Activated CD4-positive, alpha-beta T cell treated with anti-CD3 and anti-CD28 coated beads, Interleukin-2, amount 10 ng/mL, durations not matched to agents 7 days and 5 days (primary cell): ENCODE measurements at places on chromosomes 1 and 21. TPM values are rescaled to one million over a fixed set of nuclear protein-coding genes. Genes with fewer than 3 reads are reported as not detected.

Gene RNU1-1
- total RNA-seq, result 2,477 TPM

Gene HPCAL4
- 2.0 TPM for total RNA-seq

Gene MRPL55
- total RNA-seq, result 44.1 TPM

Gene RHBG
- not detected for total RNA-seq

Gene LENEP
- total RNA-seq, result 0.85 TPM

Gene SH2D2A
- total RNA-seq, result 56.3 TPM

Gene KCNE1
- 0.27 TPM for total RNA-seq

Gene NBPF11
- 10.8 TPM for total RNA-seq

Gene LCE4A
- not detected for total RNA-seq

Gene CLCA4
- total RNA-seq, result not detected

Gene TIAM1
- 55.7 TPM for total RNA-seq

Gene PTPN22
- total RNA-seq, result 74.6 TPM

DNA sequence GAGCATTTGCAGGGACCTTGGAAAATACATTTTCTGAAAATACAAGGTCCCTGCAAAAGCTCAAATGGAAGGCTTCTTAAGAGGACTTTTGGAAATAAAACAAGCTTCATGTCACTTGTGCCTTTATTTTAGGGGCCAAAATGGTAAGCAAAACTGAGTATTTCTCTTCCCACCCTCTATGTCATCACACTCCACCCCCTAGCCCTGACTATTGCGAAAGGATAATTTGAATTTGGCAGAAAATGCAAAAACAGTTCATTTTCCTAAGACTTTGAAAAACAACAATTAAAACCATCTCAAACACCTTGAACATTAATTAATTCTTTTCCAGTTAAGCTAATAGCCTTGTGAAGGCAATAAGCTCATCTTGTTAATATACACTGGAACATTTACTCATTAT lies 201.7 kb downstream of the TM2D1 start:
- no peaks in the 10 kb centered on the region for H3K4me1 ChIP-seq
- H3K4me3 ChIP-seq, result no peak overlapping the region
- no peak for DNase-seq
- no peaks in the 10 kb centered on the region for H3K36me3 ChIP-seq

- DNase-seq, result peak; percentile 54
- H3K4me1 ChIP-seq, result peaks cover 33% of the 10 kb centered on the region
- peak overlapping the region; percentile 95 for H3K27ac ChIP-seq
- peaks cover 4% of the 10 kb centered on the region for H3K36me3 ChIP-seq
Observed at GRCh38 chr1:167935216-167936067, 1.0 kb upstream of the DCAF6 start.

- no peaks in the 10 kb centered on the region for H3K27me3 ChIP-seq
- DNase-seq, result no peak
- H3K4me3 ChIP-seq, result no peak overlapping the region
- no peaks in the 10 kb centered on the region for H3K36me3 ChIP-seq
- no peak overlapping the region for H3K27ac ChIP-seq
- H3K4me1 ChIP-seq, result no peaks in the 10 kb centered on the region
Observed at GRCh38 chr1:17998889-17999288, 108.7 kb upstream of the IGSF21 start.

DNA sequence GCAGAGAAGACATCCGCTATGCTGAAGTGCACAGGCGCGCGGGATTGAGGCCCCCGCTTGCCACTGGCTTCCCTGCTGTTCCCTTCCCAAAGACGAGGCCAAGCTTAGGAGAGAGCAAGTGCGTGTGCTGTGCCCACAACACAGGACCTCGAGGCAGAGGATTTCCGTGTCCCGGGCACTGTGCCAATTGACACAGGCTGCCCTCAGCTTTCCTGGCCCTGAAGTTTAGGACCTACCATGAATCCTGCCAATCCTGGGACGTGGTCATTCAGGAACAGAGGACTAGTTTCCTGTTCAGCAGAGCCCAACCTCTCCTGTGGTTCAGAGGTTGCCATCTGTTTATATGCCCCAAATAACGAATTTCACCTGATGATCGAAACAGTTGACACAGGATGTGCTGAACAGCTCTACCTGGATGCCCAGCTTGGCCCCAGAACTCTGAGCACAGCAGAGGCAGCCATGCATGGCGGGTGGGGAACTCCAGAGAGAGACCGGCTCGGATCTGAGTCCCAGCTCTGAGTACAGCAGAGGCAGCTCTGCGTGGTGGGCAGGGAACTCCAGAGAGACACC lies 22.0 kb downstream of the SLC37A1 start:
- H3K27ac ChIP-seq, result no peak overlapping the region
- H3K27me3 ChIP-seq, result no peaks in the 10 kb centered on the region
- H3K4me3 ChIP-seq, result no peak overlapping the region
- peaks cover 12% of the 10 kb centered on the region for H3K36me3 ChIP-seq

- H3K27ac ChIP-seq, result peak overlapping the region; percentile 89
- peaks cover 68% of the 10 kb centered on the region for H3K36me3 ChIP-seq
- H3K27me3 ChIP-seq, result no peaks in the 10 kb centered on the region
- H3K4me1 ChIP-seq, result peaks cover 46% of the 10 kb centered on the region
Observed at GRCh38 chr1:89553157-89553556, 28.5 kb downstream of the LRRC8B start.

DNA sequence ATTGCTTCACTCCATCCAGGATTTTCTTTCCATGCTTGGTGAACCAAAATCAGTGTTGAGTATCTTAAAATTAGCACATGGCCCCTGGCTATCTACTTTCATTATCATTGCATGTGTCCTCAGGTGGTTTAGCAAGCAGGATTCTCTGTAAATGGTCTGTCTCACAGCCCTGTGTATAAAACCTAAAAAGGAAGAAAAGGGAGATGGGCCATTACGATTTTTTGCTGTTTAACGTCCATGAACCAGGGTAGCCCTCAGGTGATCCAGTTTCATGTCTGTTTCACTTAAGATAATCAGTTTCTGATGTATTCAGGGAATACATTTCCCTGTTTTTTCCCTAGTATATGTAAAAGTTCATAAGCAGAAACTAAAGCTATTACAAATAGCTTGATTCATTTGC lies 238.2 kb downstream of the NFIA start:
- H3K27ac ChIP-seq, result no peak overlapping the region
- H3K4me1 ChIP-seq, result peaks cover 15% of the 10 kb centered on the region
- H3K36me3 ChIP-seq, result no peaks in the 10 kb centered on the region
- DNase-seq, result no peak

- no peaks in the 10 kb centered on the region for H3K36me3 ChIP-seq
- no peak overlapping the region for H3K27ac ChIP-seq
- no peak for DNase-seq
- no peaks in the 10 kb centered on the region for H3K27me3 ChIP-seq
- H3K4me1 ChIP-seq, result peaks cover 21% of the 10 kb centered on the region
Observed at GRCh38 chr1:234871710-234872271, 256.8 kb downstream of the TOMM20 start.

GRCh38 chr1:165395478-165395877 lies 39.0 kb upstream of the LMX1A start:
- no peak overlapping the region for H3K4me3 ChIP-seq
- peaks cover 82% of the 10 kb centered on the region for H3K27me3 ChIP-seq
- DNase-seq, result no peak
- no peaks in the 10 kb centered on the region for H3K36me3 ChIP-seq

- no peak for DNase-seq
- no peaks in the 10 kb centered on the region for H3K36me3 ChIP-seq
- no peak overlapping the region for H3K27ac ChIP-seq
- H3K4me3 ChIP-seq, result no peak overlapping the region
Observed at GRCh38 chr1:38131024-38131585, 84.5 kb upstream of the POU3F1 start.

DNA sequence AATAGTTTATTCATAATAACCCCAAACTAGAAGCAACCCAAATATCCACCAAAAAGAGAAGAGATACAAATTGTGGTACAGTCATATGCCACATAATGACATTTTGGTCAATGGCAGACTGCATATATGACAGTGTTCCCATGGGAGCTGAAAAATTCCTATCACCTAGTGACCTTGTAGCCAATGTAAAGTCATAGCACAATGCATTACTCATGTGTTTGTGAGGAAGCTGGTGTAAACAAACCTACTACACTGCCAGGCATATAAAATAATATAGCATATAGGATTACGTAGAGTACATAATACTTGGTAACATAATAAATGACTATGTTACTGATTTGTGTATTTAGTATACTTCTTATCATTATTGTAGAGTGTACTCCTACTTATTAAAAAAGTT lies 29.5 kb upstream of the SLFNL1 start:
- H3K27me3 ChIP-seq, result no peaks in the 10 kb centered on the region
- H3K36me3 ChIP-seq, result peaks cover 15% of the 10 kb centered on the region
- H3K4me1 ChIP-seq, result no peaks in the 10 kb centered on the region
- DNase-seq, result no peak
- H3K4me3 ChIP-seq, result no peak overlapping the region

DNA sequence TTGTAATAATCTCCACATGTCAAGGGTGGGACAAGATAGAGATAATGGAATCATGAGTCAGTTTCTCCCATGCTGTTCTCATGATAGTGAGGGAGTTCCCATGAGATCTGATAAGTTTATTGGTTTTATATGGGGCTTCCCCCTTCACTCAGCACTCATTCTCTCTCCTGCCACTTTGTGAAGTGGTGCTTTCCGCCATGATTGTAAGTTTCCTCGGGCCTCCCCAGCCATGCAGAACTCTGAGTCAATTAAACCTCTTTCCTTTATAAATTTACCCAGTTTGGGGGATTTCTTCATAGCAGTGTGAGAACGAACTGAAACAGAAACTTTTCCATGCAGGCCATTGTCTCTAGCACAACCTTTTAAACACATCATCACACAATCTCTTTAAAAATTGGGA lies 221.5 kb upstream of the BRINP3 start:
- DNase-seq, result no peak
- no peak overlapping the region for H3K27ac ChIP-seq
- no peaks in the 10 kb centered on the region for H3K36me3 ChIP-seq
- H3K4me3 ChIP-seq, result no peak overlapping the region
- no peaks in the 10 kb centered on the region for H3K27me3 ChIP-seq

DNA sequence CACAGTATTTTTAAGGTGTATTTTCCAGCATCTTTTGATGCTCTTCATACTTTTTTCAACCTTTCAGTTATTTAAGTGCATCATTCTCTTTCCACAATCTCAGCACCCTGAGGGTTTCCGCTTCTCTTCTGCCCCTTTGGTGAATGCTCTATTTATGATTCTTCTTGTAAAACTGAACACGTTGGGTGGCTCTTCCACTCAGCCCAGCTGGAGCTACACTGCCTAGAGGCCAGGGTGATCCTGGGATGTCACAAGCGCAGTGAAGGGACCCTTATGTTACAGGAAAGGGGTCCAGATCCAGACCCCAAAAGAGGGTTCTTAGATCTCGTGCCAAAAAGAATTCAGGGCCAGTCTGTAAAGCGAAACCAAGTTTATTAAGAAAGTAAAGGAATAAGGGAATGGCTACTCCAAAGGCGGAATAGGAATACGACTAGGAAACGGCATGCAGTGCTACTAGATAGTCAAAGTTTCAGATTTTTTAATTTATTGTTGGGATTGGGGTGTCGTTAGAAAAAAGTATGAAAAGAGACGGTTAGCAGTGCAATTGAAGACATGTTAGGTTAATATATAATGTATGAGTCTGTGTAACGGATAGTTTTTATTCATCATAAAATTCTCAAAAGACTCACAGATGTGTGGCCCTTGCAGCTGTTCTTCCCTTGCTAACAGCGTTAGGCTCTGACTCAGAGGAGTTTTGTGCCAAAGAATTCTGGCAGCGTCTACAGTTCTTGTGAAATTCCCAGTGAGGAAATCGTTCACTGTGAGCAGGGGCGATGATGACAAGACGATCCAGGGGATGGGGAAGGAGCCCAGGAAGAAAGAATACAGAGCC lies 14.4 kb upstream of the ERVH48-1 start:
- no peaks in the 10 kb centered on the region for H3K36me3 ChIP-seq
- H3K27me3 ChIP-seq, result no peaks in the 10 kb centered on the region
- no peak overlapping the region for H3K4me3 ChIP-seq
- DNase-seq, result no peak
- no peak overlapping the region for H3K27ac ChIP-seq
- H3K4me1 ChIP-seq, result no peaks in the 10 kb centered on the region

GRCh38 chr1:116956378-116956777 lies 45.2 kb upstream of the CD101 start:
- no peak overlapping the region for H3K27ac ChIP-seq
- no peak overlapping the region for H3K4me3 ChIP-seq
- H3K36me3 ChIP-seq, result no peaks in the 10 kb centered on the region
- H3K4me1 ChIP-seq, result no peaks in the 10 kb centered on the region
- DNase-seq, result no peak
- H3K27me3 ChIP-seq, result no peaks in the 10 kb centered on the region

DNA sequence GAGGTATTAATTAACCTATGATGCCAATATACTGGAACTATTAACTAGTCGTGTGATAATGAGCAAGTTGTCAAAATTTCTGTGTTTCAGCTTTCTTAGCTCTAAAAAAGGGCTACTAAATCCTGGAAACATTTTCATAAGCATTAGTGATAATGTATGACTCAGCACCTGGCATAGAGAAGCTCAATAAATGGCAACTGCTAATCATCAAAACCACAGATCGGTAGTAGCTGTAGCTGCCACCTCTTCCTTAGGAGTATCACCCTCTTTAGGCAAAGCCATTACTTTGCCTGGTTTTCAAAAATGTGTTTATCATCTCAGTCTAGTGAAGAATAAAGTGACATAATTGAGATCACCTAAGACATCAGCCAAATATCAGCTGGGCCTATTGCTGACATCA lies 75.5 kb downstream of the TPR start:
- no peaks in the 10 kb centered on the region for H3K27me3 ChIP-seq
- peaks cover 15% of the 10 kb centered on the region for H3K36me3 ChIP-seq
- H3K27ac ChIP-seq, result no peak overlapping the region
- peaks cover 66% of the 10 kb centered on the region for H3K4me1 ChIP-seq

- H3K4me1 ChIP-seq, result peaks cover 2% of the 10 kb centered on the region
- no peaks in the 10 kb centered on the region for H3K27me3 ChIP-seq
- no peak overlapping the region for H3K4me3 ChIP-seq
Observed at GRCh38 chr1:223620297-223620897, 45.1 kb downstream of the CAPN8 start.

DNA sequence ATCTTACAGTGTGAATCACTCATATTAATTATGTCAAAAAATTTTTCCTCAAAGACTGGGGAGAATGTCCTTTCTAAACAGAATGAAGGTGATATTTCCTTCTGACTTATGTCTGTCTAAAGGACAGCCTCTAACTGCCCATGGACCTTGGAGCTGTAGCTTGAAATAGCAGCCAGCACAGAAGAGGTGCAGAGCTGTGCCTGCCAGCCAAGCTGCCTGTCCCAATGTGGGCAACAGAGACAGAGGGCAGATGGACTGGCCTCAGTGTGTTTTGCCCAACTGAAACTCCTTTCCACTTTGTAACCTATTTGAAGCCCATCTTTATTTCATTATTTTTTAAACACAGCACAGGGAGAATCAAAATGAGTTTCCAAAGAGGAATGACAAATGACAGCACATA lies 97.6 kb upstream of the DYNLT5 start:
- DNase-seq, result no peak
- no peak overlapping the region for H3K27ac ChIP-seq
- H3K36me3 ChIP-seq, result no peaks in the 10 kb centered on the region
- no peaks in the 10 kb centered on the region for H3K4me1 ChIP-seq
- peaks cover 5% of the 10 kb centered on the region for H3K27me3 ChIP-seq

GRCh38 chr1:53821380-53821779 lies 16.7 kb downstream of the NDC1 start:
- no peaks in the 10 kb centered on the region for H3K27me3 ChIP-seq
- H3K4me1 ChIP-seq, result no peaks in the 10 kb centered on the region
- H3K4me3 ChIP-seq, result no peak overlapping the region
- H3K27ac ChIP-seq, result no peak overlapping the region

GRCh38 chr1:186829686-186830587 lies 1.2 kb downstream of the PLA2G4A start:
- peaks cover 22% of the 10 kb centered on the region for H3K27me3 ChIP-seq
- H3K4me1 ChIP-seq, result peaks cover 9% of the 10 kb centered on the region
- no peak overlapping the region for H3K27ac ChIP-seq
- DNase-seq, result no peak
